ENCODE measurements at places on chromosomes 11 and 22. TPM values are rescaled to one million over a fixed set of nuclear protein-coding genes. Genes with fewer than 3 reads are reported as not detected.

DNA sequence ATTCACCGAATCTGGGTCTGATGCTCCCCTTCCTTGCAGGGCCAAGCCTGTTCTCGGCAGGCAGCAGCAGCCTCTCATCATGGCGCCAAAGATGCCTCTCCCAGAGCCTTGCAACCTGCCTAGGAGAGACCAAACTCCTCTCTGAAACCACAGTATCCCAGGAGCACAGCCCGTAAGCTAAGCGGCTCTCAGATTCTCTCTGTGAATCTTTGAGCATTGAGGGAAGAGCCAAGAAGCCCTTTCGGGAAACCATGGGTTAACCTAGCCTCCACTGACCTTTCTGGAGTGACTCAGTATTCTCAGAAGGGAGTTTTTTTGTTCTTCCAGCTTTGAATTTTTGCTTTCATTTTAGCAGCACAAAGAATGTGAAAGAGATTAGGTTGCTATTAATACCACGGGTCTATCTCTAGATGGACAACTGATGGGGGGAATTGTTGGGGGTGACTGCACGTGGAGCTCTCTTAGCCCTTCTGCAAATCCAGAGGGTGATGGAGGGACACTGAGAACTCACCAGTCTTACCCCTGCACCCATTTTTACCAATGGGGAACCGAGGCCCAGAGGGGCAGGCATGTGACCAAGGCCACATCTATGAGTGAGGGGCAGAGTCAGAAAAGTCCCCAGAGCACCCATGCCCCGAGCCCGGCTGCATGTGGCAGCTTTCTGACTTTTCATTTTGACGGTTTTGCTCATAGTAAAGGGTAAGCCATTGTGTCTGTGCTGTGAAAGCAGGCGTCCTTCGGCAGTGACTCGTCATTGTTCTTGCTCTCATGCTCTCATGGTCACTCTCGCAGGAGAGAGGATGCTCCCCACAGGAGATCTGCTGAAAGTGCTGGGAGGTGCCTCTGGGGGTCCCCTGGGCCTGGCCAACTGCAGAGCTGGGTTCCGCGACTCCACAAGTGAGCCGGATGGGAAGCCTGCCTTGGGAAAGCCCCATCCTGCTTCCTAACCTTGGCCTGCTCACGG lies 36.0 kb downstream of the IRAG1 start:
- DNase-seq: peak; percentile 87

Gene SYT8
- total RNA-seq: 0.20 TPM

DNA sequence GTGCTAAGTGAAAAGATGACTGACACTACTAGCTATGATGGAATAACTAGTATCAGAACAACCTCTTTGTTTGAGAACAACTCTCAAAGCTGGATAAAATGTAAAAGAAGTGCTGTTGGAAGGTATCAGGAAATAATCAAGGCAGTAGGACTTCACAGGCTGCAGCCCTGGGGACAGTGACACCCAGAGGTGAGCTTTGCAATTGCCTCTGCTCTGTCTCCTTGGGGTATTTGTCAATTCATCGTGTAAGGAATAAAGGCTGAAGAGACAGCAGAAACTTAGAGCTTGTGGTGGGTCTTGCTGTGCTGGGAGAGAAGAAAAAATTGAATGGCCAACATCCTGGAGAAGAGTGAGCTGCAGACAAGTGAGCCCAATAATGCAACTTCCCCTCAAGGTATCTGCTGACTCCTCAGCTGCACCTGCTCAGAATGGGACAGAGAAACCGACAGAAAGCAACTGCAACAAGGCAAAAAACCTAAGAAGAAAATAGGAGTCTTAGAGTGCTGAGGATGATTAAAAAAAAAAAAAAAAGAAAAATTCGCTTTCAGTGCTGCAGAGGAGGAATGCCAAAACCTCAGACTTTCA lies 141.1 kb downstream of the RCN1 start:
- DNase-seq: peak; percentile 10

- DNase-seq: no peak
Observed at GRCh38 chr22:47457021-47457420, 694.6 kb downstream of the TBC1D22A start.

DNA sequence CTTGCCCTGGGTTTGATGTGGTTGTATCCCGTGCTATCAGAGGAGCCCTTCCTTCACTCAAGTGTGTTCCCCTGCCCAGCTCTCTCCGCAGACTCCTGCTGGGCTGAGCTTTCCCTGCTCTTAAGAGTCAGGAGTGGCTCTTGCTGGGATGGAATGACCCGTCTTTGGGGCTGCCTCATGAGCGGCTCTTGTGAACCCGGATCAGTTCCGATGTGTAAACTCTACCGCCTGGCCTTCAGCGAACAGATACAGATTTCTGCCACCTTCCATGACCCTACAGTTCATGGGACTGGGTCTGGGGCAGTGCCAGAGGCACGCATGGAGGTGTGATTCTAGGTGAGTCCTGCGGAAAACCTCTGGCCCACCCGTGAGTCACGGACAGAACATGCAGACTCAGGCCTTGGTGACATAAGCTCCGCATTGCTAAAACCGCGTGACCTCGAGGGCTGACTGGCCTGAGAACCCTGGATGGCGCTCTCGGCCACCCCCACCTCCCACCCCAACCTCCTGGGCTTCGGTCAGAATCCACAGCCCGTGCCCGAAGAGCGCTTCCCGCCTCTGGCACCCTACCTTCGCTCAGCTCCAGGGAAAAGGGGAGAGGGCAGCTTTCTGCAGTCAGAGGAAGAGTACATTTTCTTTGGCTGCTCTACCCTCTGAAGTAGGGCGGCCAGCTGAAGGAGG lies 1.3 kb upstream of the ZBTB16 start:
- no peak for DNase-seq
